HT-29 (cell line): ENCODE measurements at places on chromosomes 13 and 19. TPM values are rescaled to one million over a fixed set of nuclear protein-coding genes. Genes with fewer than 3 reads are reported as not detected.

Gene PSG1
- total RNA-seq = not detected in 2 replicates

Gene ADPRHL1
- total RNA-seq = 1.8 and 3.3 TPM in 2 replicates

DNA sequence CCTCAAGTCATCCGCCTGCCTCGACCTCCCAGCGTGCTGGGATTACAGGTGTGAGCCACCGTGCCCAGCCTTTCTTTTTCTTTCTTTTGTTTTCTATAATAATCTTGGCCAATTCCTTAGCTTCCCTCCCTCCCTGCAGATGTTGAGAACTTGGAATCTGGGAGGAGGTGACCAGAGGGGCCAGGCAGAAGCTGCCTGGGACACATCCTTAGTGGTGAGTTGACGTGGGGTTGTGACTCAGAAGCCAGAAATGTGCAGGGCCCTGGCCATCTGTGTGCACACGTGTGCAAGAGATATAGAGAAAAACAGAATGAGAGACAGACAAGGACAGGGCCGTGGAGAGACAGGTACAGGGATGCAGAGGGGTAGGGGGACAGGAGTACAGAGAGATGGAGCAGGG, 154.3 kb downstream of the SIPA1L3 start:
- DNase-seq = no peak

GRCh38 chr19:45280471-45280961, 29.4 kb downstream of the MARK4 start:
- no peak for DNase-seq

Gene CBY2
- total RNA-seq = not detected in 2 replicates

- DNase-seq = no peak
Measured at GRCh38 chr13:84567848-84568247, 685.6 kb upstream of the SLITRK1 start.

- no peak for DNase-seq
Measured at GRCh38 chr13:30552567-30552966, 65.2 kb upstream of the USPL1 start.

DNA sequence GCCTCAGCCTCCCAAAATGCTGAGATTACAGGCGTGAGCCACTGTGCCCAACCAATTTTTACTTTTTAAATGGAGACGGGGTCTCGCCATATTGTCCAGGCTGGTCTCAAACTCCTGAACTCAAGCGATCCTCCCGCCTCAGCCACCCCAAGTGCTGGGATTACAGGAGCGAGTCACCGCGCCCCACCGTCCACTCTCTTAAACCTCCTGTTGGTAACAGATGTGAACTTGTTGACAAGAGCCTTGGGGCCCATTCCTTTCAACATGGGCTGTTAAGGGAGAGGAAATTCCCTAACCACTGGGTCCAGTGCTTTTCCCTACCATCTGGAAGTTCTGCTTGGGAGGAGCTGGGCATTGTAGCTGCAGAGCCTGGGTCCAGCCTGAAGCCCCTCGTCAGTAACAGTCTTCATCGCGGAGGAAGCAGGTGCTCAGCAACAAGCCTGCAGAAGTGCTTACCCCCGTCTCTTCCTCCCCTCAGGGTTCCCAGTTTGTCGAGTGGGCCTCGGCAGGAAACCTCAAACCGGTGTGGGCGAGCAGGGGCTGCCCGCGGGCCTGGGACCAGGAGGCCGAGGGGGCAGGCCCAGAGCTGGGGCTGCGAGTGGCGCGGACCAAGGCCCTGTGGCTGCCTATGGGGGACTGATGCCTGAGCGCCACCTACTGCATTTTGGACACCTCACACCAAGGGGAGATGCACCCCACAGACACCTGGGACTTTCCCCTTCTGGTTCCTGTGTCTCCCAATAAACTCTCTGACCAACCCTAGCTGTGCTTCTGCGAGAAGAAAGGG, 4.0 kb upstream of the FLT3LG start:
- no peak for DNase-seq

- no peak for DNase-seq
Measured at GRCh38 chr13:111410232-111411021, 90.0 kb downstream of the TEX29 start.

Gene PALM3
- total RNA-seq = 0.08 and 0.20 TPM in 2 replicates

Gene PRR22
- 2.1 and 3.9 TPM in 2 replicates for total RNA-seq

- no peak for DNase-seq
Measured at GRCh38 chr19:16415806-16416205, 56.0 kb downstream of the EPS15L1 start.

DNA sequence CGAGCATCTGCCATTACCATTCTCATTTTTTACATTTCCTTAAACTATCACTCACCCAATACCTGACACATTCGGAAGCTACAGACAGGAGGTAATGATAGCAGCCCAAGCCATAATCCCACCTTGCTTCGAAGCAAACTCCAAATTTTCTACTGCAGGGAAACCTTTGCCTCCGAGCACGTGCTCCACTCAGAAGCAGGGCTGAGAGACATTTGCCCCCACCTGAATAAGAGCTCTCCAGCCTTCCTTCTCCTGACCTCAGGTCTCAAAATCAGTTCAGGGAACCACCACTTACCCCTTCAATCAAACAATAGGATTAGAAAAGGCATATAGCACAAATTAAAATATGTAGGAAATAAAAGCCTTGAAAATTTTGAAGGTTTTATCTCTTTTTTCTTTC, 2.3 kb upstream of the DACH1 start:
- no peak for DNase-seq

DNA sequence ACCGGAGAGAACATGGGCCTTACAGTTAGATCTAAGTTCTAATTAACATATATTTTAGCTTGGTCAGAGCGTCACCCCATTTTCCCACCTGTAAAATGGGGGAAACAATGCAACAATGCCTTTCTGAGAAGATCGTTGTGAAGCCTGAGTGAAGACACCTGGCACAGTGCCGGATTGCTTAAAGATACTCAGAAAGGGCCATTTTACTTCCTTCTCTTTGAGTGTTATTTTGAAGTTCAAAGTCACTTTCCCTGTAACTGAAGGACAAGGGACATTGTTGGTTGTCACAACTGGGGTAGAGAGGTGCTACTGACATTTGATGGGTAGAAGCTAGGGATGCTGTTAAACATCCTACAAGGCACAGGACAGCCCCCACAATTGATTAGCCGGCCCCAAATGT, 28.1 kb downstream of the HSPH1 start:
- no peak for DNase-seq

DNA sequence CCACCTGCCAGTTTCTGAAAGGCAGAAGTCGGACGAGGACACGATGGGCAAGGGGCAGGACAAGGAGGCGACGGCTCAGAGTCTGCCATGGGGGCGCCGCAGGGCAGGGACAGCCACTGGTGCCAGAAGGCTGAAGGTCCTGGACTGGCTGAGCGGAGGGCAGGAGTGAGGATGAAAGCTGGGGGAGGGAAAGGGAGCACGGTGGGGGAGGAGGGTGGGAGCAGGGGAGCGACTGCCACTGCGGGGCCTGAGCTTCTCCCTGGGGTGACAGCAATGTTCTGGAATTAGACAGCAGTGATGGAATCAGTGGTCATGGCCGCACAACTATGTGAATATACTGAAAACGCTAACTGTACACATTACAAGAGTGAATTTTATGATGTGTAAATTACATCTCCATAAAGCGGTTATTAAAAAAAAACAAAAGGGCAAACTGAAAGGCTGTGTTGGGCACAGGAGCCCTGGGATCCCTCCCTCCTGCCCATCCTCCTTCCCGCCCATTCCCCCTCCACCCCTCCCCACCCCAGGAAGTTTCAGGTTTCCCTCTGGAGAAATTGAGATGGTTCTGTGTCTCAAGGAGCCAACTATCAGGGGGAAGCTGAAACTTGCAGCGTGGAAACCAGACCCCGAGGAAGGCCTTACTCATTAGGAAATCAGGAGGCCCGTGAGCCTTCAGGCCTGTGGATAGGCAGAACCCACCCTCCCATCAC, 15.9 kb downstream of the MLLT1 start:
- DNase-seq = no peak

DNA sequence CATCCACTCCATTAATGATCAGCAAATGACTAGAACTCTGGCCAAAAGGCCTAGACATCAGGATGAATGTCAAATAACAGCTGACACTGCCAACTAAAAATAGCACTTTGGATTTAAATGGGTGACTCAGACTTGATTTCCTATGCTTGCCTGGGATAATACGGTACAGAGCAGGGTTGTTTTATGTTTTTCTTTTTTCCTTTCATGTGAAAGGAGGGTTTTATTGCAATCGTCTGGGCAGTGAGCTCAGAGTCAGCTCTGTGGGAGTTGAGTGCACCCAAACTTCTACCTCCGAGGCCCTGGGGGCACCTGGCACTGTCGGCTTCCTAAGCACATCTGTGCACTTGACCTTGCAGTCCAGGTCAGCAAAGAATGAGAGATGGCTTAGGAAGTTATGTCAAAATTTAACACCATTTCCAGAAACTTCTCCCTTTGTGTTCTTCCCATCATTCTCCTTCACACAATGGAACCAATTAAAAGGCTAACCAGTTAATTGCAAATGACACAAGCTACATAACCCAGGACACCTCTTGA, 134.1 kb downstream of the LACC1 start:
- DNase-seq = no peak

DNA sequence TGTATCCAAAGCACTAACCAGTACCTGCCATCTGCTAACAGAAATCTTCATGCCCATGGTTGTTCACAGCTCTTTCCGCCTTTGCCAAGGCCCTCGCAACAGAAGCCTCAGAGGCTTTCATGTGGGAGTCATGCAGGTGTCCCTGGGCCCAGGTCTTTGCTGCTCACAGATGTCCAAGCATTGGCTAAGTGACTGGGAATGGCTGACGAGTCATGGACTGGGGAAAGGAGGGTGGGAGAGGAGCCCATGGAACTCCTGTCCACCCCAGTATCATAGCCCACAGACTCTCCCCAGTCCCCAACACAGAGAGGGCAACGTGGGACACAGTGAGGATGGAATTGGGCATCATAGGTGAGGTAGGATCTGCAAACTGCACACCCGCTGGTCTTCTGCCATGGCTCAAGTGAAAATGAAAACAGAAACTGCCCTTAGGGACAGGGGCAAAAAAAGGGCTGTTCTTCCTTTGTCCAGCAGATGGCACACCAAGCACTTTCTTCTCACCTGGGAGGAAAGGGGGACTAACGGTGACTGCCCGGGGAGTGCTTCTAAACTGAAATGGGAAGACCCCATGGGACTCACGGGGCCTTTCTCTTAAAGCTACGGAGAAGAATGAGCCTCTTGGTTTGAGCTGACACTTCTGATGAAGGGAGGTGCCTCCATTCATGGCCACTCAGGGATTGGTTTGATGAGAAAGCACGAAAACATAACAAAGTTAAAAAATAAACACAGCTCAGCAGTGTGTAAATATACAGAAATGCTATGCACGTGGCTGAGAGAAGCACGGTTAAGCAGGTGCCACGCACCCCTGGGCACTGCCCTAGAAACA, 11.1 kb upstream of the DHRS12 start:
- peak; percentile 90 for DNase-seq

DNA sequence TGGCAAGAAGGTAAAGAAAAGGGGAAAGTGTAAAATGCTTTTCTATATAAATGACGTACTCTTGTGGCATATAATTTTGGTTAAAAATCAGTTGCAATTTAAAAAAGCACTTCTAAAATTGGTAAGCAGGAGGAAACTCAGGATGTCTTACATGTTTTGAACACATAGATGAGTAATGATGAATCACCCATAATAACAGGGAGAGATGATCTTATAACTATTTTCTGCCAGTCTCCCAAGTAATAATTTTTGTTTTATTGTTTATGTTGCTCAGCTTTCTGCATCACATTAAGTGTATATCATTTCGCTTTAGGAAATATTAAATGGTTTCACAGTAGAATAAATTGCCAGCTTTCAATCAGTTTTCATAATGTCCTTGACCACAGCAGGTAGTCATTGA, 1430.7 kb upstream of the PCDH20 start:
- no peak for DNase-seq

- peak; percentile 29 for DNase-seq
Measured at GRCh38 chr13:98503175-98504028, 73.5 kb downstream of the STK24 start.

Gene FARSA
- total RNA-seq = 84.6 and 96.2 TPM in 2 replicates

DNA sequence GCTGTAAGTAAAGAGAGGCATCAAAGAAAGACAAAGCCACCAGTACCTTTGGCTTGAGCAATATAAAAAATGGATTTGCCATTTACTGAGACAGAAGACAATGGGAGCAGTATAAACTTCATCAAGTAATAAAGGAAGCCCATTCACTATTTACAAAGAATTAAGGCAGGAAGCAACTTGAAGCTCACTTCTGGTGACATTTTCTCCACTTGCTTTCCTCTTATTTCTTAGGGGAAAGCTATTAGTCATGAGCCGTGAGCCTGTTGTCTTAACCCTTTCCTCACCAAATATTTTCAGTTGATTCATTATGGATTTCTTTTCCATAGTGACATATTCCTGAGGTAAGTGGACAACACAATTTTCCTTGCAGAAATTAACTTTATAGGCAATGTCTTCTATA, 156.8 kb downstream of the DNAJC3 start:
- peak; percentile 44 for DNase-seq

- no peak for DNase-seq
Measured at GRCh38 chr19:16915135-16915534, 26.3 kb downstream of the F2RL3 start.

GRCh38 chr13:41492432-41493260, 35.3 kb downstream of the RGCC start:
- no peak for DNase-seq

- DNase-seq = no peak
Measured at GRCh38 chr13:24276306-24276705, 33.1 kb upstream of the C1QTNF9 start.

DNA sequence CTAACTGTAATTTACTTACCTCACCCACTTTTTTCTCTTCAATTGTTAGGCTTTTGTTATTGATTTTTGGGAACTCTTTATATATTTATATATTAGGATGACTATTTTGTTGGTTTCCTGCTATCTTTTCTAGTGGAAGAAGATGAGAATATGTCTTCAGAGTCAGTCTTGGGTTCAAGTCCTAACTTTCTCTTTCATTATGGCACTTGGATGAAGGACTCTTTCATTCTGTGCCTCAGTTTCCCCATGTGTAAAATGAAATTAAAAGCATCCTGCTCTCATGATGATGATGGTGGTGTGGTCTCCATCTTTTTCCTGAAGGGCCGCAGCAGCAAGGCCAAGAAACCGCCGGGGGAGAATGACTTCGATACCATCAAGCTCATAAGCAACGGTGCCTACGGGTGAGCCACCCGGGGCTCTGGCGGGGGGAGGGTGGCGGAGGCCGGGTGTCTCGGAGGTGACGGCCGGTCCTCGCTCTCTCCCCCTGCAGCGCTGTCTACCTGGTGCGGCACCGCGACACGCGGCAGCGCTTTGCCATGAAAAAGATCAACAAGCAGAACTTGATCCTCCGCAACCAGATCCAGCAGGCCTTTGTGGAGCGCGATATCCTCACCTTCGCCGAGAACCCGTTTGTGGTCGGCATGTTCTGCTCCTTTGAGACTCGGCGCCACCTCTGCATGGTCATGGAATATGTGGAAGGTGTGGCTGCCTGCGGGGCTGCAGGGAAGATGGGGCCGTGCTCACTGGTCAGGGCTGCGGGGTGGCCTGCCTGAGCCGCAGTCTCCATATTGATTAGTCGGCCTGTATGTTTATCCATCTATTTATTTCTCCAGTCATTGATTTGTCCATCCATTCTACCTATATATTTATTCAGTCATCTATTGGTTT, 20.0 kb downstream of the MAST1 start:
- DNase-seq = no peak
